ENCODE measurements at places on chromosomes 2 and 18. TPM values are rescaled to one million over a fixed set of nuclear protein-coding genes. Genes with fewer than 3 reads are reported as not detected.

Gene RESP18
- total RNA-seq = not detected

Gene NEUROD1
- not detected for total RNA-seq

Gene STAT4
- 13.6 TPM for total RNA-seq

Gene EMILIN1
- total RNA-seq = 0.24 TPM

Gene GKN1
- not detected for total RNA-seq

Gene CARF
- total RNA-seq = 4.7 TPM

Gene TUBA3D
- total RNA-seq = not detected

Gene GPBAR1
- total RNA-seq = 0.43 TPM

Gene PLB1
- total RNA-seq = 0.64 TPM

Gene ZNF396
- 0.72 TPM for total RNA-seq

Gene CD207
- not detected for total RNA-seq

Gene CMPK2
- 1.4 TPM for total RNA-seq

Gene TEX44
- total RNA-seq = not detected

Gene ARHGEF4
- 50.6 TPM for total RNA-seq

Gene UGT1A8
- total RNA-seq = under 0.01 TPM

Gene RETREG2
- total RNA-seq = 72.7 TPM

Gene DTNA
- 2.1 TPM for total RNA-seq

Gene LBX2
- total RNA-seq = 3.2 TPM
